GOT3 (cell line): ENCODE measurements at places on chromosomes 16 and 17.

GRCh38 chr17:81666092-81666341 lies 388 bp downstream of the OXLD1 start:
- no peak for DNase-seq

DNA sequence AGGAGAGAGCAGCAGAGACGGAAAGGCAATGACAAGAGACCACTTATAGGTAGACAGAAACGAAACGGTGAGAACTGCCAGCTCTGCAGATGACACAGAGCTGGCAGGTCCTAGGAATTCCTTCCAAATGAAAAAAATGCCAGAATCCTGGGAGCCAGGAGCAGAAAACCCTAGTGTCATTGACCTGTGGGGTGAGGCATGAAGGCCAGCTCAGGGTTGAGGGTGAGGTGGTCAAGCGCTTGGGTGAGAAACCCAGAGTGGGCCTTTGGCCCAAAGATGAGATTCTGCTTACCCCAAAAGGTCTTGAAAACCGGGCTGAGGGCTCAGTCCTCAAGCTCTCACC lies 9.2 kb downstream of the HIC1 start:
- no peak for DNase-seq

- no peak for DNase-seq
Observed at GRCh38 chr17:32722733-32723132, 154.2 kb downstream of the MYO1D start.

GRCh38 chr17:48730240-48730550 lies 1.6 kb upstream of the HOXB13 start:
- DNase-seq = no peak

DNA sequence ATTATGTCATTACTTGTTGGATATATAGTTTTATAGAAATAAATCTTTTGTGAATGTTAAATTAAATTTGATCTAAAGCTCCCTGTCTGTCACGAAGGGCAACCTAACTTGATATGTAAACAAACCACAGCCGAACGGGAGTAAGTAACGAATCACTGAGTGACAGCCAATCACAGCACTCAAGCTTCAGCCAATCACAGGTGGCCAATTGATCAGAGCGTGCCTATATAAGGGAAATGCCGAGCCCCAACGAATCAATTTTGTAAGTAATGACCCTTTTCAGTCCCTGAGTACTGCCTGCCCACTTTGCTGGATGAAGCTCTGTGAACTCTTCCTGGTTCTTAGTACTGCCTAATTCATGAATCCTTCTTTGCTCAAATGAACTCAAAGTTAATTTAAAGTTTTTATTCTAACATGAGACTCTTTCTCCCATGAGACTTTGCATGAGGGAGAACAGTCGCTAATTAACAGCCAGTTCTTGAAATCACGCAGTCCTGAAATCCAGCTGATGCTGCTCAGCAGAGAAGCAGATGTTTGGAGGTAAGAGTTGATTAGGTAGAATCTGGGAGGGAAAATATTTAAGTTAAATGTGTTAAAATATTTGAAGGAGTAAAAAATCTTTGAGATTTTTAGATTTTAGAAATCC lies 302.2 kb downstream of the CNTNAP4 start:
- no peak for DNase-seq

- DNase-seq = no peak
Observed at GRCh38 chr16:84461413-84462295, 42.8 kb downstream of the MEAK7 start.

GRCh38 chr16:4053301-4053845 lies 62.9 kb downstream of the ADCY9 start:
- no peak for DNase-seq

GRCh38 chr17:2053380-2054261 lies 1.3 kb upstream of the HIC1 start:
- no peak for DNase-seq

DNA sequence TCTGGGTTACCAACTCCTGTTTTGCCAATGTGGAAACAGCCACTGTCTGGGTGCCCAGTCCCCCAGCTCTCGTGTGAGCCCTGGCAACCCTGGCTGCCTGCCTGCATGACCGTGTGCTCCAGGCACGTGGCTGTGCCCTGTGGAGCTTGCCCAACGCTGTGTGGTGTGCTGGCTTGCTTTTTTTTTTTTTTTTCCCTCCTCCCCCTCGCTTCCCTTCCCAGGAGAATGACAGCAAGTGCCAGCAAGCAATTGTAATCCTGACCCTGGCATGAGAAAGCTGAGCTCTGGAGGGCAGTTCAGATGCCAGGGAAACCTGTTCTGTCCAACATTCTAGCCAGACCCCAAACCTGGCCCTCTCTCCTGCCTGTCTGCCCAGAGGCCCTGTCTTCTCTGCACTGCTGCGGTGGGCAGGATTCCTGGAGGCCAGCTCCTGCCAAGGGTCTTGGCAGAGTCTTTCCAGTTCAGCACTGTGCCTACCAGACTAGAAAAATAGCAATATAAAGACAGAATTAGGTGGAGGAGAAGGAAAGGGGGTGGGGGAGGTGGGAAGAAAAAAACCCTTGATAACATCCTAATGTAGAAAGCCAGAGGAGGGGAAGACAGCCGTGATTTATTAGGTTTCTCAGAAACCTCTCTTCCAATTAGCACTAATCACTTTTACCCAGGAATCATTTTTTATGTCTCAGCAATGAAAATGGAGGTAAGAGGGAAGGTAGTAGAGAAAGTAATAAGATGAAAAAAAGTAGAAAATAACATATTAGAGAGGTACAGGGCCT lies 9.0 kb downstream of the HLF start:
- peak; percentile 59 for DNase-seq

- DNase-seq = no peak
Observed at GRCh38 chr16:76490036-76490639, 212.9 kb downstream of the CNTNAP4 start.

GRCh38 chr16:82730901-82731300 lies 104.1 kb downstream of the CDH13 start:
- no peak for DNase-seq

DNA sequence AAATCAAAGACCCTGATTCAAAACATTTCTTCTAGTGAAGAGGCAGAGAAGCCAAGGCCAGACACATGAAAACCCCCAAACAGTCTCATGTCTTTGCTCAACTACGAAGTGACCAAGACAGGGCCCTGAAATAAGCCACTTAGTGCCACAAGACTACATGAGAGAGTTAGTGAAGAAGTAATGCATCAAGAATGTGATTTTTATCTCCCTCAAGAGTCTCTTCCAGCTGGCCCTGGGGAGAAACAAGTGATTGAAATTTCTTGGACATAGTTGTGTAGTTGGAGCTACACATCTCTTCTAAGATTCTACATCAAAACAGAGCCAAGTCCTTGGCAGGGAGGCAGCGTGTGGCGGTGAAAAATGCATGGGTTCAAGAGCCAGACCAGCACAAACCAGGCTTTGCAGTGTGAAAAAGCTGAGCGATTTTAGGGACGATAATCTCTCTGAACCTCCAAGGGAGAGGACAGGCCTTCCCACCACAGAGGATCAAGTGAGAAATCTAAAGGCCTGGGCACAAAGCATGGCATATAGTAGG lies 30.6 kb downstream of the LYRM1 start:
- DNase-seq = no peak

DNA sequence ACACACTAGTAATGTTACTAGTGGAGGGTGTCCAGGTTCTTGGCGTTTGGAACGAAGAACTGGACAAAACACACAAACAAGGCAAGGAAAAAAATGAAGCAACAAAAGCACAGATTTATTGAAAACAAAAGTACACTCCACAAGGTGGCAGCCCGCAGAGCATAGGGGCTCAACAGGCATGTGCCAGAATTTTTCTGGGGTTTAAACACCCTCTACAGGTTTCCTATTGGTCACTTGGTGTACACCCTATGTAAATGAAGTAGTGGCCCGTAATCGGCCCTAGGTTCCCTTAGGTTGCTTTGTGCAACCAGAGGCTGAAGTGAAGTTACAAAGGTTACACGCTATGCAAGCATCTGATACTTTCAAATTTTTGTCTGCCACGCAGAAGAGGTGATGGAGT lies 8.1 kb downstream of the OR2C1 start:
- no peak for DNase-seq

DNA sequence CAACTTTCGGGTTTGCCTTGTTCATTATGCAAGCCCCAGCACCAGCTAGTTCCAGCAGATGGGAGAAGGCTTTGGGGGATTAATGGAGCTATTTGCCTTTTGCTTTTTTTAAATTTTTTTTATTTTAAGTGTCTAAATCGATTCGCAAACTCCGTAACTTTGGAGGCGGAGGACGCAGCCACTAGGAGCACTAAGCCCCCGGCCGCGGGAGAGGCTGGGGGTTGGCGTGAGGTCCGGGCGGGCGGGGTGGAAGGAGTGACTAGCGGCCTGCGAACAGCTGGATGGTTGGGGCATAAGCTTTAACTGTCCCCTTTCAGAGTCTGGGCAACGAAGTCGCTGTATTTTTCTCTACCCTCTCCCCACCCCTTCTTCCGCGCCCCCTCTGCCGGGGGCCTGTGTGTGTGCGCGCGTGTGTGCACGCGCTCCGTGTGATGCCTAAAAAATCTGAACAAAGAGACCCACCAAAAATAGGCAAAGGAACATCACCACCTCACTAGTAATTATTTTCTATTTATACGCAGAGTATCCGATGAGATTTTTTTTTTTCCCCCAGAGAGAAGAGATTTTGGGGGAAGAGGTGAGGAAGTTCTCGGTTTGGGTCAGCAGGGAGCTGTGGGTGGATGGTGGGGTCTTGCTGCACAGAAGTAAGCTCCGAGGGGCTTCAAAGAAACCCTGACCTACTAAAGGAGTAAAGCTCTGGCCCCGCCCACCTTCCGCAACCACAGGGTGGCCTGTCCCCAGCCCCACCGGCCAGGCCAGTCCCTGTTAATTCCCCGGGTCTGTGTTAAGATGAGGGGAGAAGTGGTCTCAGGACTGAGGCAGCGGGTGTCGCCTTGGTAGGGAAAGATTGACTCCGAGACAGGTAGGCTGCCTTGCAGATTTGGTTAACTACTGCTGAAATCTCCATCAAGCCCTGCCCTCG lies 2.3 kb downstream of the SHISA9 start:
- no peak for DNase-seq

GRCh38 chr16:17404941-17405689 lies 65.6 kb downstream of the XYLT1 start:
- no peak for DNase-seq

DNA sequence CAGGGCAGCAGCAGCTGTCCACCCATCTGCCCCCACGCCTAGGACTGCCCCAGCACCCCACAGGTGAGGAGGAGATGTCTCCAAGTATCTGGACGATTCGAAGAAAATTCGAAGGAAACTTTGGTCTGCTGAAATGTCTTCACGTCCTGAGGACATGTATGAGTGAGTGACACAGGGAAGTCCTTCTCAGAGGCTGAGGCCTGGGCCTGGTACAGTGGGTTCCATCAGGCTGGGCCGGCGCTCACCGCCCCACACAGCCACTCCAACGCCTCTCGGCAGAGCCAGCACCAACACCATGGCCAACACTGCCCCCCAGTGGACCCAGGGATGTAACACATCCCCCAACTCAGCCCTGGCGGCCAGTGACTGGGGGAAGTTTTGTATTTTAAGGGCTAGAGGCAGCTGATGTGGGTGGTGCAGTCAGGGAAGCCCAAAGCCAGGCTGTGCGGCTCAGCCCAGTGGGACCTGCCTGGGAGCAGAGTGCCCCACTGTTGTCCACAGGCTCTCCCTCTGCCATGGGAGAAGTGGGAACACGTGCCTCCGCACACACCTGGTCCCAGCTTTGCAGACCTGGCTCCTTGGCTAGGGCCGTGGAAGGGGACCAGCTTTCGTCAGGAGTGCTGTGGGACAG lies 55.8 kb upstream of the FASN start:
- peak; percentile 20 for DNase-seq

- DNase-seq = no peak
Observed at GRCh38 chr16:8996891-8997290, 33.2 kb upstream of the USP7 start.
